Tongue (tissue), 3 donors: ENCODE measurements at places on chromosomes 3 and 15.

- no peak for DNase-seq
Measured at GRCh38 chr3:14480207-14481017, 59.7 kb downstream of the GRIP2 start.

- DNase-seq, result no peak
Measured at GRCh38 chr15:92813485-92813884, 86.6 kb upstream of the CHD2 start.

- DNase-seq, result no peak
Measured at GRCh38 chr3:50630394-50630793, 13.4 kb downstream of the MAPKAPK3 start.

- DNase-seq, result no peak
Measured at GRCh38 chr15:71136793-71137518, 21.7 kb downstream of the THSD4 start.

DNA sequence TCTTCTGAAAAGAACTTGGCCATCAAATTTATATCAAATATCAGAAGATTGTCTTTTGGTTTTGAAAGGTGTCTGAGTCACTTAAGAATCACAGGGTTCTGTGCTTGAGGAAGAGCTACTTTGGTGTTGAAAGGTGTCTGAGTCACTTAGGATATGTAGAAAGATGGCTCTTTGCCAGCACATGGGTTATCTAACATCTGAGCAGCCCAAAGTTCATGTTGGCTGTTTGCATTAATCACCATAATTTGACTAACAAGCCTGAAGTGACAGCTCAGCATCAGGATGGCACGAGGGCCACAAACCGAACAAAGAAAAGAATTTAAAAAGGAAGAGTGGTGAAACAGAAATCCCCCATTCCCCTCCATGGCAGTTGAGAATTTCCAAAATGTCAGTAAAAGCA is 190.5 kb upstream of the CMC1 start:
- no peak for DNase-seq

DNA sequence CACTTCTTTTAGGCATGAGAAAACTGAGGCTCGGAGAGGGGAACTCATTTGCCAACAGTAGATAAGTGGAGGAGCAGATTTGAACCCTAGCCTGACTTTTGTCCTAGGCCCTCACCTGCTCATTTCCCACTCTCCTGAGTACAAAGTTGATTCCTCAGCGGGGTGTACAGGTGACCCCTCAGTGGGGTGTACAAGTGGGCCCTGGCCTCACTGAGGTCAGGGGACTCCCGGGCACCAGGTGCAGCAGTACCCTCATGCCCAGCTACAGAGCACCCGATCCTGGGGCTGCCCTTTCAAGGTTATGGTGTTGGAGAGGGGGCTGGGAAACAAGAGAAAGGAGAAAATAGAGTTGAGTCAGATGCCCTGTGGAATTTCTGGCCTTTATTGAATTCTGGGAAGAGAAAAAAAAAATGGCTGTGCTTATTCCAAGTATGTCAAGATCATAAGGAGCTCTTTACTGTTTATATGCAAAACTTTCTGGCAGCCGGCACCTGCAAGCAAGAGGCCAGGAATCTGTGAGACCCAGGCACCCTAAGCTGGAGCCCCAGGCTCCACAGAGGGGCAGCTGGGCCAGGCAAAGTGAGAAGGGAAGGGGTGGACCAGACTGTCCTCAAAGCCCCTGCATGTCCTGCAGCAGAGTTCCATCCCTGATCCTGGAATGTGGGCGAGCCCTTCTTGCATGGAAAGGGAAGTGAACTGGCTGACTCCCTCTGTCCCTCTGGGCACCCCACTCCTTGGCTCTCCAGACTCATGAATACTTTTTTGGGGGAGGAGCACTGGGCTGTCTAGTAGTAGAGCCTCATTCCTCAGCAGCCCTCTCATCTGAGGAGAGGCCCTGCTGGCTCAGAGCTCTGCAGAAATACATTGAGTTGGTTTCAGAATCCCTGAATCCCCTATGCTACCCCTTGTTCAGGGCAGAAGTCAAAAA is 43.1 kb downstream of the AMOTL2 start:
- peak; percentile 70 for DNase-seq

DNA sequence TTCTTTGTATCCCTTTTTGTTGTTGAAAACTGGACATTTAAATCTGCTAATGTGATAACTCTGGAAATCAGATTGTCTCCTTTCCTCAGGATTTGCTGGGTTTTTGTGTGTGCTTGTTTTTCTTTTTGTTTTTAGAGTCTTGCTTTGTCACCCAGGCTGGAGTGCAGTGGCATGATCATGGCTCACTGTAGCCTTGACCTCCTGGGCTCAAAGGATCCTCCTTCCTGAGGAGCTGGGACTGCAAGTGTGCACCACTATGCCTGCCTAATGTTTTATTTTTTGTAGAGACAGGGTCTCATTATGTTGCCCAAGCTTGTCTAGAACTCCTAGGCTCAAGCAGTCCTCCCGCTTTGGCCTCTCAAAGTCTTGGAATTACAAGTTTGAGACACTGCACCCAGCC is 44.6 kb upstream of the IL20RB start:
- no peak for DNase-seq

DNA sequence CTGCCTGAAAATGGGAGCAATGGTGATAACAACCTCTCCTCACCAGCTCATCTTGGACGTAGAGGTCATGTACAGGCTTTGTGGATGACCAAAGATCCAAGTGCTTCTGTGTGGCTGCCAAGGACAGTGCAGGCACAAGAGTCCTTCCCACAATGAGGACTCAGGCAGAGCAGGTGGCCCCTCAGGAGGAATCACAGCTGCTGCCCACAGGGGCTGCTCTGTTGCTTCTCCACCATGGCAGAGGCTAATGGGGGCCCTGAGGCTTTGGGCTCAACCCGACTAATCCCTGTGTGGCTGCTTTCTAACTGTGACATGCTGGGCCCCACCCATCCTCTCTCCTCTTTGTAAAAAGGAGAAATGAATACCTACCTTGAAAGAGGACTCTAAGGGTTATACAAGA is 58.1 kb upstream of the MRPS22 start:
- no peak for DNase-seq

GRCh38 chr3:179045719-179046402 is 25.7 kb downstream of the ZMAT3 start:
- DNase-seq, result no peak

GRCh38 chr15:100999369-100999768 is 80.2 kb downstream of the LRRK1 start:
- no peak for DNase-seq

DNA sequence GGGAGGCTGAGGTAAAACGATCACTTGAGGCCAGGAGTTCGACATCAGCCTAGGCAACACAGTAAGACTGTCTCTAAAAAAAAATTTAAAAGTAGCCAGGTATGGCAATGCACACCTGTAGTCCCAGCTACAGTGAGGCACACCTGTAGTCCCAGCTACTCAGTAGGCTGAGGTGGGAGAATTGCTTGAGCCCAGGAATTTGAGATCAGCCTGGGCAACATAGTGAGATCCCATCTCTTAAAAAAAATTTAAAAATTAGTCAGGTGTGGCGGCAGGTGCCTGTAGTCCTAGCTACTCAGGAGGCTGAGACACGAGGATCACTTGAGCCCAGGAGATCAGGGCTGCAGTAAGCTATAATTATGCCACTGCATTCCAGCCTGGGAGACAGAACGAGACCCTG is 6.8 kb downstream of the MESD start:
- no peak for DNase-seq

DNA sequence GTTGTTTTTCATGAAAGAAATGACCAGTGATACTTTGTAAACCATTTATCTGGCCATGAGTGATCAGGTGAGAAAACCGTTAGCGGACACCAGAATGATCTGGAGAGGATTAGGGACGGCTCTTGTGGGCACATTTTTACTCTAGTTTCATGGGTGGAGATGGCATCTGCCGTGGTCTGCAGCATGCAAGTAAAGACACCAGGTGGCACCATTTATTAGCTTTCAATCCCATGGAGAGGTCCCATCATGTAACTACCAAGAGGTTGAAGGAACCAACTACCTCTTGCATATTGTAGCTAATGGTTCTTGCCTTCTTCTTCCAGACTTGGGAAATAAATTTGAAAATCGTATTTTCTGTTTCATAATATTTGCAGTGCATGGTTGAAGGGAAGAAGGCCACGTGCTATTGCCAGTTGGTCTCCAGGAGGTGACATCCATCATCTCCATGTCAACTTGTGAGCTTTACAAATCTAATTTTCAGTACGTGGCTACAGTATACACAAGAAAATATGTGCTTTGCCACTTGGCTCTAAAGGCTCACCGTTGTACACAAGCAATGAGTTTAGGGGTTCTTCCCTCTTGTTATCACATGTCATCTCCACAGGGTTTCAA is 1.5 kb upstream of the MAPKBP1 start:
- DNase-seq, result peak; percentile 76

- DNase-seq, result no peak
Measured at GRCh38 chr3:18660059-18660458, 234.9 kb upstream of the SATB1 start.

DNA sequence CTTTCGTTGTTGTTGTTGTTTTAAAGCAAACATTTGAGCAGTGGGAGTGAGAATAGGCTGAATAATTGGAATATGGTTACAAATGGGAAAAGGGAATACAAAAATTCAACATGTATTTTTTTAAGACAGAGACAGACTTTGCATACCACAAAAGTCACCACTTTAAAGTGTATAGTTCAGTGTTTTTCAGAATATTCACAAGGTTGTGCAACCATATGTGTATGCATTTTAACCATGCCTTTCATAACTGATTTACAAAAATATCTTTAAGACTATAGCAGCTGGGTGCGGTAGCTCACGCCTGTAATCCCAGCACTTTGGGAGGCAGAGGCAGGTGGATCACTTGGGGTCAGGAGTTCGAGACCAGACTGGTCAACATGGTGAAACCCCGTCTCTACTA is 41.3 kb downstream of the EHHADH start:
- no peak for DNase-seq

GRCh38 chr15:23629234-23629805 is 18.3 kb downstream of the MAGEL2 start:
- peak; percentile 13 for DNase-seq

- no peak for DNase-seq
Measured at GRCh38 chr3:134064081-134064480, 34.4 kb upstream of the SLCO2A1 start.

- DNase-seq, result no peak
Measured at GRCh38 chr3:141776376-141776775, 13.2 kb downstream of the GRK7 start.

- peak; percentile 86 for DNase-seq
Measured at GRCh38 chr3:21750831-21751391, at the start of gene ZNF385D. Gene ZNF385D (minus strand): TSS chr3:21751210. CDS start chr3:21750916, 294 bp downstream.

- DNase-seq, result no peak
Measured at GRCh38 chr15:64571857-64572291, 111.5 kb downstream of the ZNF609 start.

- DNase-seq, result no peak
Measured at GRCh38 chr3:195208631-195209030, 62.3 kb downstream of the XXYLT1 start.

- no peak for DNase-seq
Measured at GRCh38 chr15:31993062-31993461, 37.3 kb upstream of the CHRNA7 start.

DNA sequence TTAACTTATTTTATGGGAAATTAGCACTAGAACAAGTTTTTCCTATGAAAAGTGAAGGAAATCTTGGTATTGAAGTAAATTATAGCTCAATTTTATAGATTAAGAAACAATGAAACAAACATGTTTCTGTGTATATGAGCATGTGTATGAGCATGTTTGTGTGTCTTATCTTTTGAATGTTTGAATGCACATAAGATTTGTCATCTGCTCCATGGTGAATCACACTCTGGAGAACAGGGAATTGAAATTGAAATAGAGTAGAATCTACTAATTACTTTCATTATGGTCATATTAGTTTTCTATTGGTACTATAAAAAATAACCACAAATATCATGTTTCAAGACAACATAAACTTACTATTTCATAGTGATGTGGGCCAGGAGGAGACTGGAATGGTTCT is 646.6 kb downstream of the OTOL1 start:
- no peak for DNase-seq

DNA sequence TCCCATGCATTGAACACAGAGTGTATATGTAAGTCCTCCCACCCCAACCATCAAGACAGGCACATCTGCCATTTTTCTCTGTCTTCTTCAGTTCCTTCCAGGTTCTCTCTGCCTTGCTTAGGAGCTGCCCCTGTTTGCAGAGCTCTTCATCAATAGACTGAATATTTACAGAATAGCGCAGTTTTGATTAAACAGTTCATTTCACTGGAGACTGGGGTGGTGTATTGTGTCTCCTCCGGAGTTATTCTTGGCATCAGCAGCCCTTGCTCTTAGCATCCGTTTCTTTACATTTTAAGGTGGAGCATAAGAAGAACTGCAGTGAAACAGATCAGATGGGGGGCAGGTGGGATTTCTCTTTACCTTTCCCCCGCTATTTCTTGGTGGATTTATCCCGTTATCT is 87.7 kb downstream of the LIPC start:
- no peak for DNase-seq

DNA sequence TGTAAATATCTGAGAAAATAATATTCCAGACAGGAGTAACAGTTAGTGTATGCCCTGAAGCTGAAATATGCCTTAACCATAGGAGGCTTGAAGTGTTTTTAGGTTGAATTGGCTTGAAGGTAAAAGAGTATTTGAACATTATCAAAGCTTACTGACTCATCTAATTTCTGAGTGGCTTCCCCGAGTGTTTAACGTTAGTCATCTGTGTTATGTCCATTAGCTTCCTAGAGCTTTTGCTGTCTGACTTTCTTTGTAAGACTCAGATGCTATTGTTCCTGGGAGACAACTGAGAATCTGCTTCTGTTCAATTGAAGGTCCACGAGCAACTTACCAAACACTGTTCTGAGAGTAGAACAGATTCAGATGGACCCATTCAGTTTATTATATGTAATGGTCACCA is 656.8 kb upstream of the NECTIN3 start:
- no peak for DNase-seq

DNA sequence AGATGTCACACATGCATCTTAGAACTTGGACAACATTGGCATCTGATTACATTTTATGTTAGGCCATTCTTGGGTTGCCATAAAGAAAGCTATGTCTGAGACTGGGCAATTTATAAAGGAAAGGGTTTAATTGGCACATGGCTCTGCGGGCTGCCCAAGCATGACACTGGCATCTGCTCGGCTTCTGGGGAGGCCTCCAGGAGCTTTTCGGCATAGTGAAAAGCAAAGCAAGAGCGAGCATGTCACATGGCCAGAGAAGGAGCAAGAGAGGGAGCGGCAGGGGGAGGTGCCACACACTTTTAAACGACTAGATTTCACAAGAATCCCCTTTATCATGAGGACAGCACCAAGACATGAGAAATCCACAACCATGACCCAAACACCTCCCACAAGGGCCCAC is 11.3 kb downstream of the RYR3 start:
- DNase-seq, result no peak

- peak; percentile 17 for DNase-seq
Measured at GRCh38 chr3:171458071-171458863, 1.9 kb downstream of the TNIK start.

DNA sequence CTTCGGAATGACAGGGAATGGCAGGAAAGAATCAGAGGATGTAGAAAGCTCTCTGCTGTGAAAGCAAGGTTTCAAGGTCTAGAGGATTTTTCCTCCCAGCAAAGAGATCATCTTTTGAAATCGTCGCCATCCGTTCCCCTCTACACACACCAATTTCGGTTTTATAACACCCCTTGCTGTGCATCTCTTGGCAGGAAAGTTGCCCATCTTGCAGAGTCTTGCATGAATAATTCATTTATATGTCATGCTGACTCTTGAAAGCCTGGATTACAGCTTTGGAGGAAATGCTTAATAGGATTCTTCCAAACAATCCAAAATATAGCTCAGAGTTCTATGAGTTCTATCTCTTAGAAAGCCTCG is 262.7 kb downstream of the CHL1 start:
- no peak for DNase-seq

- peak; percentile 76 for DNase-seq
Measured at GRCh38 chr3:71585887-71586809, 2.6 kb upstream of the FOXP1 start.

GRCh38 chr3:122066331-122067213 is 11.4 kb downstream of the CD86 start:
- no peak for DNase-seq
